LNCaP clone FGC (cell line): ENCODE measurements at places on chromosomes 4 and X.

DNA sequence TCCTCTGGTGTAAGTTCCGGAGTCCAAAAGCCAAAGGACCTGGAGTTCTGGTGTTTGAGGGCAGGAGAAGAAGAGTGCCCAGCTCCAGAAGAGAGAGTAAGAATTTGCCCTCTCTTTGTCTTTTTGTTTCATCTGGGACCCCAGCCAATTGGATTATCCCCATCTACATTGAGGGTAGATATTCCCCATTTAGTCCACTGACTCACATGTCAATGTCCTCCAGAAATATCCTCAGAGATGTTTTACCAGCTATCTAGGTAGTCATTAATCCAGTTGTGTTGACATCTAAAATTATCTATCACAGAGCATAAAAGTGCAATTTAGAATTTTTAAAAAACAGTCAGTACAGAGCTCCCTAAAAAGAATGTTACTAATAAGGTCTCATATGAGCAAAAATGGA lies 132.9 kb upstream of the TMEM47 start:
- no peak for DNase-seq

GRCh38 chr4:156420623-156421022 lies 467.0 kb upstream of the CTSO start:
- no peak for DNase-seq

GRCh38 chr4:152634110-152634760 lies 45.6 kb downstream of the TMEM154 start:
- no peak for DNase-seq

DNA sequence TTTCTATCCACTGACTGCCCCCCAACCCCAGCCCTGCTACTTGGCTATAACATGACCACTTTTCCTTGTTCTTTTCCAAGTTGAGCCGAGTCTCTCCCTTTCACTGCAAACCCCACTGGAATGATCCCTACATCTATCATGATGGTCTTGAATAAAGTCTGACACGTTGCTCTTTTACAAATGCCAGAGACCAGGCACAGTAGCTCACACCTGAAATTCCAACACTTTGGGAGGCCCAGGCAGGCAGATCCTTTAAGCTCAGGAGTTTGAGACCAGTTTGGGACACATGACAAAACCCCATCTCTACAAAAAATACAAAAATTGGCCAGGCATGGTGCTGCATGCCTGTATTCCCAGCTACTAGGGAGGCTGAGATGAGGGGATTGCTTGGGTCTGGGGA lies 100.9 kb downstream of the WDFY3 start:
- no peak for DNase-seq

- DNase-seq: no peak
These were observed 40.1 kb downstream of the LDB2 start for GRCh38 chr4:16858275-16858752.

GRCh38 chr4:71006203-71006907 lies 12.9 kb downstream of the DCK start:
- DNase-seq: no peak

DNA sequence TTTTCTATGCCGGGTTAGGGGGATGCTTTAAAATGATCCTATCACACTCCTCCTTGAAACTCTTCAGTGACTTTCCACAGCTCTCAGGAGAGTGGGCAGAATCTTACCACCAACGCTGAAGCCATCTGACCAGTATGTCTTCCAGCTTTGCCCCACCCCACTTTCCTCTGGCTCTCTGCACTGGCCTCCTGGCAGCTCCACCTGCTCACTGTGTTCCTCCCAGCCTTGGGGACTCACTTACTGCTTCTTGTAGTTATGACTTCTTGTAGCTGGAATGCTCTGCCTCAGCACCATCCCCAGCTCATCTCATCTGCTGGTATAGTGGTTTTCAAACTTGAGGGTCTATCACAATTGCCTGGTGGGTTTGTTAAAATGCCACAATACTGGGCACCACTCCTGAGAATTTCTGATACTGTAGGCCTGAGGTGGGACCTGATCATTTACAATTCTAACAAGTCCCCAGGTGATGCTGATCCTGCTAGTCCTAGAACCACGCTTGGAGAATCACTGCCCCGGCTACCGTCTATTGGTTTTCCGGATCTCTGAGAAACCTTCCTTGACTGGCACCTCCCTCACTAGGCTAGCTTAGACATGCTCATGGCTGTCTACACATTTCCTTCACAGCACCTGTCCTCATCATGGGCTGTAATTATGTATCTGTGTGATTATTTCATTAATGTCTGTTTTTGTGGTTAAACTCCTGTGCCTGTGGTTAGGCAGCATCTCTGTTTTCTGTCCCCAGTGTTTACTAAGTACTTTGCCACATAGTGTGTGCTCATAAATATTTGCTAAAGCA lies 152.2 kb downstream of the MGST2 start:
- no peak for DNase-seq

GRCh38 chrX:40248822-40249221 lies 151.1 kb upstream of the BCOR start:
- DNase-seq: no peak

DNA sequence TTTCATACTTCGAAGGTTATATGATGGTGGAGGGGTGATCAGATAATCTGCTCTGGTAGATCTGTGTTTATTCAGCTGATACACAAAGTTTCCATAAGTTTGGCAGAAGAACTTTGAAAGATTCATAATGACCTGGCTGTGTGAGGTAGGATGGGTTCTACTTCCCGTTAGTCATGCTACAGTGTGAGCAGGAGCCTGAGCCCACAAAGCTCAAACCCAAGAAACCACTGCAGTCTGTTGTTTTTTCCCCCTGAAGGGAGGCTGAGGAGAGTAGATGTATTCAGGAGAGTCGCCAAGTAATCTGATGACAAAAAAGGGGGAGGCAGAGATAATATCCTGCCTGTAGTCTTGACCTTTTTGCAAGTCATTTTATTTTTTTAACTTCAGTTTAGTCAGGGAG lies 52.8 kb upstream of the PPP3CA start:
- no peak for DNase-seq

- DNase-seq: no peak
These were observed 410.2 kb upstream of the CT83 start for GRCh38 chrX:116872931-116873330.
